ENCODE measurements at places on chromosomes 4 and X.

- DNase-seq, result no peak
Measured at GRCh38 chrX:117538178-117539089, 578.2 kb downstream of the KLHL13 start.

DNA sequence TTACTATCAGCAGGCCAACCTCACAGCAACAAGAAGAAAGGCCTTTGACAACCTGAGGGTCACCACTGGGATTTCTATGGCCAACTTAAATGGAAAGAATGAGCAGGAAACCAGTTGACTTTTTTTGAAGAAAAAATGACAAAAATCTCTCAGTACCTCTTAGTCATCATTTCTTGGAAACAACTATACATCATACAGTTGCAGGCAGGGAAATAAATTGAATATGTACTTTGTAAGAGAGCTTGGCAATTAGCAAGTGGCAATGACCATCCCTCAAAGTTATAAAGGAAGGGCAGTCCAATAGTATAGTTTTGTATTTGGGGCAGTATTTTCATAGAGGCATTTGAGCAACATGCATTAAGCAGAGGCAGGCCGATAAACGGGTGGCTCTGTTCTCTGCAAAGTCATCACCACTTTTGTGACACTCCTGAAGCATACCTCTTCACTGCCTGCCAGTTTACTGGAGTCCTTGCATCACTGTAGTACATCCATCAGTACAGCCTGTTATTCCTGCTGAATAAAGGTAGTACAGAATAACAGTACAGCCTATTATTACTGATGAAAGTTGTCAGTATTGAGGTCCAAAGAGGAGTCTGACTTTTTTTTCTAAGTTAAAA, 83.3 kb upstream of the AMELX start:
- no peak for DNase-seq

- DNase-seq, result no peak
Measured at GRCh38 chr4:41992967-41993857, 2.9 kb downstream of the SLC30A9 start.

GRCh38 chrX:39672405-39672804, 425.4 kb downstream of the BCOR start:
- DNase-seq, result no peak

DNA sequence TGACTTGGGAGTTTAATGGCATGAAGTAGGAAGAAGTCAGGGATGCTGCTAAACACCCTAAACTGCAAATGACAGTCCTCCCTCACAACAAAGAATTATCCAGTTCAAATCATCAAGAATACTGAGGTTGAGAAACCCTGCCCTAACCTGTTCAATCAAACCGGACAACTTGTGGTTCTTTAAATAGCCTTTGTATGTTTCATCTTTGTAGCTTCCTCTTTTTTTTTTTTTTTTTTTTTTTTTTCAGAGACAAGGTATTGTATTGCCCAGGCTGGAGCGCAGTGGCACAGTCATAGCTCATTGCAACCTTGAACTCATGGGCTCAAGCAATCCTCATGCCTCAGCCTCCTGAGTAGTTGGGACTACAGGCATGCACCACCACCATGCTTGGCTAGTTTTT, 52.5 kb upstream of the TTC29 start:
- DNase-seq, result no peak

DNA sequence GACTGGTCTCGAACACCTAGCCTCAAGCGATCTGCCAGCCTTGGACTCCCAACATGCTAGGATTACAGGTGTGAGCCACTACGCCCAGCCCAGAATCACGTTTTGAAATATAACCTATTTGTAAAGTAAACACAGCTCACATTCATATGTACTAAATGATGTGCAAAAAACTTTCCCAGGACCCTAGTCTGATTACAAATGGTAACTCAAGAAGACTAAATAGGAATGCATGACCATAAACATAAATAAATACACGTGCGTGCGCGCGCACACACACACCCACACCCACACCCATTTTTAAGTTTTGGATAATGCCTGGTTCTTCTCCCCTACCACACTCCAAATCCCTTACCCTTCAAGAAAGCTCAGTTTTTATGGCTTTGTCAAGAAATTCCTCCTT, 163.9 kb downstream of the NR3C2 start:
- DNase-seq, result no peak

DNA sequence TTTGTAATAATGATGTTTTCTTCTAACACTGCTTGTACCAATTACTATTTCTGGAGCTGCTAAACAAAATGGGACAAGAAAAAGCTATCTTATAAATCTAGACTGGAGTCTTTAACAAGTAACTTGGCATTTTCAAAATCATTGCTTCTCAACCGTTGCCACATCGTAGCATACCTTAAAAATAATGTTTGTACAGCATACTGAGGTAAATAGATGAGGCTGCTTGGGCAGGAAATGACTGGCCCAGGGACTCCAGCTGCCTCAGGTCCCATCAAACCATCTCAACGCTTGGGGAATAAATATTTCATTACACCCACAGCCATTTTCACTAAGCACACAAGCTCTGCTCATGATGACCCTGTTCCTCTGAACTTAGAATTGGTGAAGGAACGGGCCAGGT, 115.1 kb downstream of the SPANXA1 start:
- peak; percentile 35 for DNase-seq

DNA sequence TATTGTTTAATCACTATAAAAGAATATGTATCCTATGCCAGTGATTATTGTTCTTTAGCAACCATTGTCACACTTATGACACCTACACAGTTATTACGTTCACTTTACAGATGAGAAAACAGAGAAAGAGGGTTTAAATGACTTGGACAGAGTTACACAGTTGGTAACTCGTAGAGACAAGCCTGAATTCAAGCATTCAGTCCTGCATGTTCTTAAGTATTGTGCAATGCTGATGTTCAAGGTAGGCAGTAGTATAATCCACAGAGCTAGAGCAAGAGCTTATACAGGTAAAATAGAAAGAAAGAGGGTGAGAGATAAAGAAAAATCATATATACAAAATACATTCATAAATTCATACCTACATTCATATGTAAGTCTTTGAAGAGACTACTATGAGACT, 249.8 kb upstream of the ANXA10 start:
- DNase-seq, result no peak

DNA sequence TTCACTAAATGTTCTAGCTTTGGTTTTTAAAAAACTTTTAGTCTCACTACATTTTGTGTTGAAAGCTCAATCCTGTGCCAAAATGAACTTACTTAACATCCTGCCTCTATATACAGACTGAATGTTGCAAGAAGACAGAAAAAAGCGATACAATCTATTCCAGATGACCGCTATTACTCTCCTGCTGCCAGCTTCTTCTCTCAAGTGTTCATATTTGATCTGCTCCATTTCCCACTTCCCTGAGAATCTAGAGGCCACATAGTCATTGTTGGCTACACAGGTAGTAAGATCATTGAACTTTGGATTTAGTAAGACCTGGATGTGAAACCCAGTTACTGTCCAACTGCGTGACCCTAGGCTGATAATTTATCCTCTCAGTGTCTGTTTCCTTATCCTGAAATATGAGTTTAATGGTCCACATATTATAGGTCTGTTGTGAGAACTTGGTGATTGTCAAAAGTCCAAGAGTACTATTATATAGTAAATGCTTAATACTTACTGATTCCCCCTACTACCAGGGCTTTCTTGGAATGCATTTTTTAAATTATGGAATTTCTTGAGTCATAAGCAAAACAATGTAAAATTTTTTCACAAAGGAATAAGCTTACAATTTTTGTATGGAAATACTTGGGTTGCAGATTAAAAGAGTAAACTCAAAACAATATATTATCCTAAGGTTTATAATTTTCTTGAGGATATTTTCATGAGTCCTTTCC, 976.8 kb upstream of the ADGRL3 start:
- DNase-seq, result peak; percentile 64

DNA sequence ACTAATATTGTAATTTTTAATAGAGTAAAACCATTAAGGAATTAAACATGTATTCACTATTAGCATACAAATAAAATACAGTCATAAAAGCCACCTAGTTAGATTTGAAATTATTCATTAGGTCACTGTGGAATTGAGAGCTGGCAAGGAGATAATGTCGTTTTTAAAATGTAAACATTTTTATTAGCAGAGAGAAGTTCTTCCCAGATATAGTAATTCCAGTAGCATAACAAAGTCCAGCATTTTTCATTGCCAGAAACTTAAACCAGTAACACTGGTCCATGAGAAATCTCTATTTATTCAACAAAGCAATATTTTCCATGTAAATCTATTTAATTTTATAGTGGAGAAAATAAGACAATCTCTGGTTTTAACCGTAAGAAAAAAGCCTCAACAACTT, 17.5 kb downstream of the ENOX2 start:
- no peak for DNase-seq

- DNase-seq, result no peak
Measured at GRCh38 chr4:181619651-181620050, 623.6 kb upstream of the TENM3 start.

GRCh38 chr4:142083264-142083663, 446.9 kb downstream of the IL15 start:
- DNase-seq, result no peak

- no peak for DNase-seq
Measured at GRCh38 chr4:1717129-1718094, 3.7 kb downstream of the TMEM129 start.

- DNase-seq, result no peak
Measured at GRCh38 chr4:66785479-66785878, 759.8 kb downstream of the CENPC start.

Data from fibroblast of skin of abdomen (primary cell).